ENCODE measurements at places on chromosomes 7 and 10.

DNA sequence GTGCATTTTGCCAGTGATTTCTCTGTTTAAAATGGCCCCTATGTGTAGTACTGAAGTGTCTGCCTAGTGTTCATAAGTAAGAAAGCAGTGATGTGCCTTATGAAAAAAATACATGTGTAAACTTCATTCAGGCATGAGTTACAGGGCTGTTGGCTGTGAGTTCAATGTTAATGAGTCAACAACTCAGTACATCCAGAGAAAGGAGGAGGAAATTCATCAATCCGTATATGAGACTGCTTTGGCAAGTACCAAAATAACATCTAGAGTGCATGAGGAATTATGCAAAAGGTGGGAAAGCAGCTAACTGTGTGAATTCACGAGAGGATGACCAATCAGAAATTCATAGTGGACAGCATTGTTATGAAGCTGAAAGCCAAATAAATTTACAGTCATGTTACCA lies 255.6 kb downstream of the ZEB1 start:
- no peak for DNase-seq

DNA sequence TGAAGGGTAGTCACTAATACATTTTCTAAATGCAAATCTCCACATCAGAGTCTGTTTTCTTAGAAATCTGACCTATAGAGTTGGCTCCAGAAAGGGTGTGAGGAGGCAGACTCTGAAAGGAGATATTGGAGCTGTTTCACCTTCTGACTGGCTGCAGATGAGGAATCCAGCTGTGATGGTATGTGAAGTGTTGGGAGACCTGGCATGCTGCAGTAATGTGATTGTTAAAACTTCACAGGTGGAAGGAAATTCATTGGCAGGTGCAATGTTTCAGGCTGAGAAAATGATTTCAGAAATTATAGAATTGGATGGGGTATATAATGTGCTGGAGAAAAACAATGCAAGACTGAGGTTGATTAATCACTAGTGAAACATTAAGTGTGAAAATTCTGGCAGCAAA lies 1134.0 kb upstream of the LRRN3 start:
- DNase-seq: no peak

GRCh38 chr10:1127629-1128028 lies 71.4 kb downstream of the WDR37 start:
- no peak for DNase-seq

GRCh38 chr10:125472010-125472607 lies 210.9 kb downstream of the TEX36 start:
- DNase-seq: no peak

DNA sequence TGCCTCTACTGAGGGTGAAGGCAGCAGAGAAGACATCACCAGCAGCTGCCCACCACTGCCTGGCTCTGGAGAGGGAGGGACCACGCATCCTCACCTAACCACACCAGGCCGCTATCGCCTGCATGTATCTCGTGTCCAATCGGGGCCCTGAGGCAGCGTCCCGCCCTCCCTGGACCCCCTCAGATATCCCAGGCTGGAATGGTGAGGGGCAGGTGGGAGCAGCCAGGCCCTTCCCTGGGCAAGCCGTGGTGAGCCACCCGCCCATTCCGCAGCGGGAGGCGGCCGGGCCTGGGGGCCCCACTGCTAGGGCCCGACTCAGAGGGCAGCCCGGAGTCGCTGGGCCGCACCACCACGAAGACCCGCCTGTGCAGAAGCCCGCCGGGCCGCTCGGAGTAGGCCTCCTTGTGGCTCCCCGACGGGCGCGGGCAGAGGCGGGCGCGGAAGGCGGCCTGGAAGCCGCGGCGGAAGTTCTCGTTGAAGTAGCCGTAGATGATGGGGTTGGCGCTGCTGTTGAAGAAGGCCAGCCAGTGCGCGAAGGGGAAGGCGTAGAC lies 21.6 kb upstream of the PPA1 start:
- no peak for DNase-seq

DNA sequence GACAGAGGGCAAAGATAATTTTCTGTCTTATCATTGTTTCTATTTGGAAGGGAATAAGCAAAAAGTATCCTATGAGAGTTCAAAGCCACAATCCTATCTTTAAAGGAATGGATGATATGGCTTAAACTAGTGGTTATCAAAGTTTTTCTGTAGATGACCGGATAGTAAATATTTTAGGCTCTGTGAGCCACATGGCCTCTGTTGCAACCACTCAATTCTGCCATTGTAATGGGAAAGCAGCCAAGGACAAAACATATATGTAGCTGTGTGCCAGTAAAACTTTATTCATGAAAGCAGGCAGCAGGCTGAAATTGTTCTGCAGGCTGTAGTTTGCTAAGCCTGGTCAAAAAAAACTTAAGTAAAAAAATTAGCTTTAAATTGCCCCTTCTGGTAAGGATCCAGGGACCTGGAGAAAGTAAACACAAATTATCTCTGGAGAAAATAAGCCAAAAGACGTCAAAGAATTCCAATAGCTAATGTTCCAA lies 73.3 kb downstream of the THSD7A start:
- DNase-seq: no peak

GRCh38 chr7:40500219-40500618 lies 365.4 kb downstream of the SUGCT start:
- no peak for DNase-seq
